ENCODE measurements at places on chromosomes 3 and 15.

DNA sequence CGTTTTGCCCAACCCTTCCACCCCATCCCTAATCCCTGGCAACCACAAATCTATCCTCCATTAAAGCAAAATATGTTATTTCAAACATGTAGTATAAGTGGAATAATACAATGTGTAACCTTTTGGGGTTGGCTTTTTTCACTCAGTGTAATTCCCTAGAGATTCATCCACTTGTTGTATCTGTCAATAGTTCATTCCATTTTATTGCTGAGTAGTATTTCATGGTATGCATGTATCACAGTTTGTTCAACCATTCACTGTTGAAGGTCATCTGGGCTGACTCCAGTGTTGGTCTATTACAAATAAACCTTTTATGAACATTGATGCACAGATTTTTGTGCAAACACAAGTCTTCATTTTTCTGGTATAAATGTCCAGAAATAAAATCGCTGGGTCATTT is 38.8 kb downstream of the BSN start:
- DNase-seq, result no peak

GRCh38 chr3:48656061-48656840 is 6.4 kb downstream of the CELSR3 start:
- peak; percentile 93 for DNase-seq

- DNase-seq, result no peak
Measured at GRCh38 chr3:30895329-30895728, 868 bp upstream of the GADL1 start.

DNA sequence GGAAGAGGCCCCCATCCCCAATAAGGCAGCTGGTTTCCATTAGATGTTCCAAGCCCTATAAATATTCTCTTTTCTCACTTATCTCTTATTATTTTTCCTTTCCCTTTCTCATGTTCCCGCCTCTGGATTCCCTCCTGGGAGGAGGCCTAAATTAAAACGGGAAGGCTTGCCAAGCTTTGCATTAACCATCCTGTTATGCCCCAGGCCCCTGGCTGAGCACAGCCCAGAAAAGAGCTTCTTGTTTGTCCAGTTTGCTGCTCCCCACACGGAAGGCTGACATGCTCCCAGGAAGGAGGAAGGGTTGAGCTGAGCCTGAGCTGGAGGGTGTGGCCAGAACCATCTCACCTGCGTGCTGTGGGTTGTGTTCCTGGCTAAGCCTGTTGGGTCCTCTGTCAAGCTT is 63.1 kb upstream of the BOC start:
- DNase-seq, result no peak

- no peak for DNase-seq
Measured at GRCh38 chr3:178419071-178419470, 117.2 kb upstream of the KCNMB2 start.

DNA sequence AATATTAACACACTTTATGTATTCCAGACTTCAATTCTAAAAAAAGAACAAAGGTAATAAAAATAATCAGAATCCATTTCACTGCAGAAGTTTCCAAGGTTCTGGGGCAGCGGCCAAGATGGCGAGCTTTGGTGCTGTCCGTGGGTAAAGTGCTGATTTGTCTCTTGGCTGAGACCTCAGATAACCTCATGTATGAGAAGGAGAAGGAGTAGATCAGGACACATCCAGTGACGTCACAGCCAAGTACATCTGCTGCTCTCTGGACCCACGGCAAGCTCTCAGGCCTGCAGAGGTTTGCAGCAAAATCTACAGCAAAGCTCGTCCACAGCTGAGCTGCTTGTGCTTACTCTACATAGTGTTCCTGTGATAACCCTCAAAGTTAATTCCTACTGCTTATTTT is 165.7 kb downstream of the MAGI1 start:
- DNase-seq, result no peak

DNA sequence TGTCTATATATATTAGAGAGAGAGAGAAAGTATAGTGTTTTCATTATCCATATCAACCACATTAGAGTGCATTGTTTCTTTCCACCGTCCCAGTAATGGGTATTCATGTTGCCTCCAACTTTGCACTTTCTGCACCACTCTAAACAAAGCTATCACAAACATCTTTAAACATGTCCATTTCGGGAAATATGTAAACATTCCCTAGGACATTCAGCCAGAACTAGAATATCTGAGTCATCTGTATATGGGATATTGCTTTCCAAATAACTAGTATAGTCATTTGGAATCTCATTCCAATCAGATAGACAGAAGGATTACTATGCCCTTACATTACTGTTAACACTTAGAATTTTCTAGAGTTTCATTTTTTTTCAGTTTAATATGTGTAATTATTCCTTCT is 914.9 kb upstream of the EPHA6 start:
- no peak for DNase-seq

GRCh38 chr15:35858707-35859106 is 312.7 kb upstream of the DPH6 start:
- peak; percentile 19 for DNase-seq

DNA sequence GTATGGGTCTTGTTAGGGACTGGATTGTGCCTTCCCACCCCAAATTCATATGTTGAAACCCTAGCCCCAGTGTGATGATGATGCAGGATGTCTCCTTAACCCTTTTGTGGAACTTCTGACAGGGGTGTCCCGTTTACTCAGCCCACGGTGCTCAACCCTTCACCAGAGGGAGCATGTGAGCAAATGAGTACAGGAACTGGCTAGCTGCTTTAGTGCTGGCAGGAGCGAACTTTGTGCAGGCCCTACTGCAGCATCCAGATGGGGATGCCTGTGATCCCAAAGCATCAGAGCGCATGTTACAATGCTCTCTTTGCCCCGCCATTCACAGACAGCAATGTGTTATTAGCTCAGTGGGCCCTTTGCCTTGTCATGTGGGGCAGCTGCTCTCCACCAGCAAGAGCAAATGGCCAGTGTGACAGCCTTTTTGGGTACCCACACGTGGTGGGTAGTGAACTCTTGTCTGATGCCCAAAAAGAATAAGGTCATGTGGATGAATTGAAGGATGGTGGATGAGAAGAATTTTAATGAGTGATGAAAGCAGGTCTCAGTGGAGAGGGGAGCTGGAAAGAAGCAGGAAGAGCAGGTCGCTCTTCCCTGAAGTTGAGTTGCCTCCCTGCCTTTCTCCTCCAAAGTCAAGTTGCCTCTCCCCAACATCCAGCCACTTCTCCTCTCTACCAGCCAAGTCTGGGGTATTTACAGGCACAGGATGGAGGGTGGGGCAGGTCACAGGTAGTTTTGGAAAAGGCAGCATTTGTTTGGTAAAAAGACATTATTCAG is 63.3 kb upstream of the STRIT1 start:
- DNase-seq, result peak; percentile 76

GRCh38 chr3:194527726-194528125 is 40.9 kb upstream of the ATP13A3 start:
- no peak for DNase-seq

DNA sequence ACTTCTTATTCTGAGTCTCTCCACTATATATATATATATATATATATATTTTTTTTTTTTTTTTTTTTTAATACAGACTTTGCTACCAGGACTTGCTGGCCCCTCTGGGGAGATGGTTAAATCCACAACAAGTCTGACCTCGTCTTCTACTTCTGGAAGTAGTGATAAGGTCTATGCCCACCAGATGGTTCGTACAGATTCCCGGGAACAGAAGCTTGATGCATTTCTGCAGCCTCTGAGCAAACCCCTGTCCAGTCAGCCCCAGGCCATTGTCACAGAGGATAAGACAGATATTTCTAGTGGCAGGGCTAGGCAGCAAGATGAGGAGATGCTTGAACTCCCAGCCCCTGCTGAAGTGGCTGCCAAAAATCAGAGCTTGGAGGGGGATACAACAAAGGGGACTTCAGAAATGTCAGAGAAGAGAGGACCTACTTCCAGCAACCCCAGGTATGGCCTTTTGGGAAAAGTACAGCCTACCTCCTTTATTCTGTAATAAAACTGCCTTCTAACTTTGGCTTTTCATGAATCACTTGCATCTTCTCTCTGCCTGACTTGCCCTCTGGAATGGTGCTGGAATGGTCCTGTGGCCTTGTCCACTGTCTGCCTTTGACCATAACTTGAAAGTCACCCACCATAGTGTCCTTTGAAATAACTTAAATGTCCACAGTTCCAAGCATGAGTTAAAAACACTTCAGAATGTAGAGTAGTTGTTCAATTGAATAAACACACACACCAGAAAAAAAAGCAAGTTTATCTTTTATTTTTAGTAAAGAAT is 32.4 kb downstream of the MLH1 start:
- DNase-seq, result no peak

DNA sequence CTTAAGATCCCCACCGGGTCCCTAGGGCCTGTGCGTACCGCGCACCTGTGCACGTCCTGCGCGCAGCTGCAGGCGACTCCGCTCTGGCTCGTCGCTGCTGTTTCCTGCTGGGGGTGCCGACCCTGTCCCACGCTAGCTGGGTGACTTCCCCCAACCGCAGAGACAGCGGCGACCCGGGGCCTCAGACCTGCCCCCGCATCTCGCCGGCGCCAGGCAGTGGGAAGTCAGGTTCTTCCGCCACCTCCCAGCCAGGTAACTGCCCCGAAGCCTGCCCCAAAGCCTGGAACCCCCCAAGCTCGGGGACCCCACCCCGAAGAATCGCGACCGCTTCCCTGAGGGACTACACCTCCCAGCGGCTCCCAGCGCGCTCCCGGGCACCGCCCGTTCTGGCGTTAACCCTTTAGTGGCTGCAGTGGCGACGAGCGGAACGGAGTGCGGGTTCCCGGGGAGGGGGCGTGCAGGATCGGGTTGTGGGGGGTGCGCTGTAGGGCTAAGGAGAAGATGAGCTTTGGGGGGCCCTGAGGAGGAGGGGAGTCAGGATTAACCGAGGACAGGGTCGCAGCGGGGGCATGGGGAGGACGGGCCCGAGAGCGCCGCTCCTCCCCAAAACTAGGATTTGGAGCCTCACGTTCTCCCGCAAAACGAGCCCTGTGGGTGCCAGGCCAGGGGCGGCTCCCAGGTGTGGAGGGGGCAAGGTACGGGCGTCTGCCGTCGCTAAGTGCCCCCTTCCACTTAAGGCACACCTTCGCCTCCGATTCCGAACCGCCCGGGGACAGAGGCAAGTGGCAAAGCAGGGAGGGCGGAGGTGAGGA is 589 bp downstream of the NEIL1 start:
- DNase-seq, result peak; percentile 36

DNA sequence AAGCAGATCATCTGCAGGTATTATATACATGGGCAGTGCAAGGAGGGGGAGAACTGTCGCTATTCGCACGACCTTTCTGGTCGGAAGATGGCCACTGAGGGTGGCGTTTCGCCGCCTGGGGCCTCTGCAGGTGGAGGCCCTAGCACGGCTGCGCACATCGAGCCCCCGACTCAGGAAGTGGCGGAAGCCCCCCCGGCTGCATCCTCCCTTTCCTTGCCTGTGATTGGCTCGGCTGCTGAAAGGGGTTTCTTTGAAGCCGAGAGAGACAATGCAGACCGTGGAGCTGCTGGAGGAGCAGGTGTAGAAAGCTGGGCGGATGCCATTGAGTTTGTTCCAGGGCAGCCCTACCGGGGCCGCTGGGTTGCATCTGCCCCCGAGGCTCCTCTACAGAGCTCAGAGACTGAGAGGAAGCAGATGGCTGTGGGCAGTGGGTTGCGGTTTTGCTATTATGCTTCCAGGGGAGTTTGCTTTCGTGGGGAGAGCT is 639 bp downstream of the MKRN3 start:
- no peak for DNase-seq

- no peak for DNase-seq
Measured at GRCh38 chr15:70038730-70039392, 58.9 kb downstream of the TLE3 start.

DNA sequence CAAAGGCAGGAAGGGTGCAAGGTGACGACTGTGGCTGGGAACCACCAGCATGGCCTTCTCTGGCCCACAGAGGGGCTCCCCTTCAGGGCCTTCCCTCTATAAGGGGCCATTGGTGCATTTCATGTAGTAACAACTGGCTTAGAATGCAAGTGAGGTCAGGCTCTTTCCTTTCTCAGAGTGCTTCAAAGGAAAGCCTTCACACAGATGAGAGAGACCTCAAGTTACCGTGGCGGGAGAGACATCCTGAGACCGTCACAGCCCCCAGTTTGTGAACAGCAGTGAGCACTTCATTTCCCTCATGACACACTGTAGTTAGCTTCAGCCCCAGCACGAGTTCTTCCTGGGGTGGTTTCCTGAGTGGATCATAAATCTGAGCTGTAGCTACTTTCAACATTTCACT is 96.6 kb upstream of the LIMD1 start:
- DNase-seq, result no peak

DNA sequence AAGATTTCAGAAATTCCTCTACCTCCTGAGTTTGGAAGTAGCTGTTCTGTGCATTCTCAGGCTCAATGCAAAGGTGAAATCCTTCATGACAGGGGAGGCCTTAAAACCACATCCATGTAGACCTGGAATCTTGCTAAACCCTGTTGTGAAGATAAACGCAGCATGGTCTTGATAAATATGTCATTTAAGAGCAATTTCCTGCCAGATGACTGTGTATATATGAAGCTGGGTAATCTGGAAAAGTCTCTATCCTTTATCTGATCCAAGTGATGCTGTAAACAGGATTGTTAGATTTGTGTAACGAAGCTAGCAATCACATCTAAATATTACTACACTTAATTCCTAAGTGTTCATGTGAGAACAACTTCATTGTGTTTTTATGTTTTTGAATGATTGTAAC is 9.1 kb downstream of the MCTP2 start:
- peak; percentile 28 for DNase-seq

- no peak for DNase-seq
Measured at GRCh38 chr15:72790302-72790910, 6.8 kb upstream of the ADPGK start.

- peak; percentile 12 for DNase-seq
Measured at GRCh38 chr3:184946917-184947316, 135.0 kb downstream of the VPS8 start.

DNA sequence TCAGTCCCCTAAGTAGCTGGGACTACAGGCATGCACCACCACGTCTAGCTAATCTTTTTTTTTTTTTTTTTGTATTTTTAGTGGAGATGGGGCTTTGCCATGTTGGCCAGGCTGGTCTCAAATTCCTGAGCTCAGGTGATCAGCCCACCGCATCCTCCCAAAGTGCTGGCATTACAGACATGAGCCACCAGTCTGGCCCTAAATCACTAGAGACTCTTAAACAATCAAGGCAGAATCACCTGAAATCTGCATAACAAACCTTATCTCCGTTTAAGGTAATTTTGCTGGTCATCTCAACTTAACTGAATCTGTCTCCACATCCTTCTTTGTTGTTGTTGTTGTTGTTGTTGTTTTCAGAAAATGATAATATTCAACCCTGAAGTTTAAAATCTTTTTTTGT is 5.6 kb upstream of the TRMT10C start:
- DNase-seq, result no peak

GRCh38 chr3:156551746-156552145 is 3.2 kb downstream of the SSR3 start:
- peak; percentile 60 for DNase-seq
